ENCODE measurements at places on chromosomes 3 and 15. TPM values are rescaled to one million over a fixed set of nuclear protein-coding genes. Genes with fewer than 3 reads are reported as not detected.
A peak's percentile ranks its signal among the peaks of the same experiment; 100 is the strongest.

GRCh38 chr3:152317956-152318355, 49.2 kb downstream of the MBNL1 start:
- no peak for ATAC-seq

- no peak for ATAC-seq
Measured at GRCh38 chr15:70049701-70050301, 47.9 kb downstream of the TLE3 start.

GRCh38 chr15:70327856-70328678, 230.3 kb upstream of the TLE3 start:
- ATAC-seq = no peak

GRCh38 chr3:141870091-141870687, 6.3 kb upstream of the ATP1B3 start:
- ATAC-seq = no peak

Gene OCA2
- total RNA-seq = 0.15 TPM

DNA sequence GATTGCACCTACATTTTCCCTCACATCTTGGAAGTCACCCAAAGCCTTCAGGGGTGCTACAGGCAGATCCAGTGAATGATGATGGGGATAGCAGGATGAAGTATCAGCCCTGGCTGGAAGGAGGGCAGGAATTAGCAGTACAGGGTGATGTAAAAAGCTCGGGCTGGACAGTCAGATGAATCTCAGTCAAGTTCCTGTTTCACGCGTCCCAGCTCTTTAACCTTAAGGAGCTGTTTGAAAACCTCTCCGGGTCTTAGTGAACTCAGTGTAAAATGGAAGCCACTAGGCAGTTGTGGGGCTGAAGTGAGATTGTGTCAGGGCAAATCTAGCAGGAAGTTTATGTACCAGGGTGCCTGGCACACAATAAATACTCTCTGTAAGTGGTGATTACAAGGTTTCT, 166.4 kb upstream of the PROK2 start:
- no peak for ATAC-seq

Gene CPLX3
- total RNA-seq = 0.11 TPM

GRCh38 chr3:70069557-70069956, 70.0 kb downstream of the SAMMSON start:
- no peak for ATAC-seq

DNA sequence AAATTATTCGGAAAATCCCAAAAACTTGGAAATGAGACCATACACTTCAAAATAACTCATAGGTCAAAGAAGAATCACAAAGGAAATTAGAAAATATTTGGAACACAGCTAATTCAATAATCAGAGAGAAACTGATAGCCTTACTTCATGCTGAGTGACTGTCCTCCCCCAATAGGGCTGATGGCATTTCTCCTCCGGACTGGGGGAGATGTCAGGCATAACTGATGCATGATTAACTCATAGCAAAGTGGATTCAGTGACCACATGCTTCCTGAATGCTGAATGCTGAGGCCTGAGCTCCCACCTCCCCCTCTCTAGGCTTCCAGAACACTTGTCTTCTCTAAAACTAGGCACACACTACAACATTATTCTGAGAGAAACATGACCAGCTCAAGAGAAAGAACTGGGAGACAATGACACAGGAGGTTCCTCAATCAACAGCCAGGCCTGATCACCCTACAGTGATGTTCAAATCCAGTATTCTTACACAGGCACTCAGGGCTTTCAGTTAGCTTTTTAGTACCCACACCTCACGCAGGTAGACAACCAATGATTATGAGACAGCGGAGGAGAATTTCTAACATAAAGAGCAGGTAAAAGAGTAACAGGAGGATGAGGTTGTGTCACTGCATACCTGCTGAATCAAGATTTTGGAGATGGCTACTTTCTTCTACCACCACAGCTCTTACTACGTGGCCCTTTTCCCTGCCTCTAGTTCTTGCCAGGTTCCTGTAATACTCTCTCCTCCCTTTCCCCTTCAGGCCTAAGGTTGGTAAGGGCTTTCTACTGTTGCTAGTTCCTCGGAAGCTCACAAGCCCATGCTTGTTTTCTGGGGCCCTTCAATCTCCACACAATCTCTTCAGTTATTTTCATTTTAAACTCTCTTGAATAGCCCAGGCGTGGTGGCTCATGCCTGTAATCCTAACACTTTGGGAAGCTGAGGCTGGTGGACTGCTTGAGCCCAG, 96.1 kb downstream of the FMN1 start:
- ATAC-seq = no peak

- peak; percentile 12 for ATAC-seq
Measured at GRCh38 chr3:52237657-52238172, 1.2 kb downstream of the TWF2 start.

GRCh38 chr15:42083916-42084315, 10.4 kb downstream of the PLA2G4D start:
- no peak for ATAC-seq

Gene FSIP1
- total RNA-seq = 1.4 TPM

Gene SIAH2
- total RNA-seq = 22.5 TPM

Gene GOLGA6L7
- 0.63 TPM for total RNA-seq

Gene ANKDD1A
- total RNA-seq = 1.7 TPM

Gene MST1R
- 0.68 TPM for total RNA-seq

DNA sequence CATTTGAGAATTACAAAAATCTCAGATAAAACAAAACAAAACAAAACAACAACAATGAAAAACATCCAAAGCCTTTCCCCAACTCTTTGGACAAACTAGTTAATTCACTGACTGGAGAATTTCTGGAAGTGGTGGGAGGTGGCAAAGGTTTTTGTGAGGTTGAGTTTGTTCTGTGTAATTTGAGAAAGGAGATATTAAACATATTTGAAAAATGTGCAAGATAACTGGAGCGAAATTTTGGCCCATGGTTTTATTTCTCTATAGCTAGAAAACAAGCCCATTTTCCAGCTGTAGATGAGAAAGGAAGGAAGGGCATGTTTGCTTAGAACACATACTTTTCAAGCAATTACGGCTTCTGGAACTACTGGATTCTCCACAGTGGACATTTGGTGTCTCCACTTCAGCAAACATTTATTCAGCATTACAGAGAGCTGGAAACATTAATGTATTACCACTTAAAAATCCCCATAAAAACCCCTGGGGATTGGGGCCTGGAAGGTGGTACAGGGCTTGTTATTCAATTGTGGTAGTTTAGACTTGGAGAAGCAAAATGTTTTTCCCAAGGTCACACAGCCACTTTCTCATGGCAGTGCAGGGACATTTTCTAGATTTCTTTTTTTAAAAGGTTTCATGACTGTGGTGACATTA, 135.8 kb downstream of the THSD4 start:
- ATAC-seq = no peak

Gene MORC1
- not detected for total RNA-seq

DNA sequence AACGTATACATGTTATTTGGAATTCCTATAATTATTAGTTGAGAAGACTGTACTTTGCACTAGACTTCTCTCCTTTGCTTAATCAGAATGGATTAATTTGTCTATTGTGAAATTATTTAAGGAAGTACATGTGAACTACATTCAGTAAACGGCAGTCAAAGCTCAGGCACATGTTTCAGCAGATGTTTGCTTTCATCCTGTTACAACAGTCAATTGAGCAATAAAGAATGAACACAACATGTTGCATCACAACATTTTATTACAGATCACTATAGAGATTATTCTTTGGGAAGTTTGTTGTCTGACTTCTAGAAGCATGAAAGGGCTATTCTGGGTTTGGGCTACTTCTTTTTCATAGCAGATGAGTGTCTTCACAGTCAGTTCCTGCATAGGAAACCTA, 39.2 kb downstream of the RAB27A start:
- no peak for ATAC-seq

GRCh38 chr3:103112273-103112672, 677.5 kb downstream of the ZPLD1 start:
- ATAC-seq = no peak

GRCh38 chr15:81473177-81473576, 99.2 kb upstream of the TMC3 start:
- ATAC-seq = no peak

Gene MUC20
- total RNA-seq = 4.7 TPM

GRCh38 chr15:78216276-78217104, 17.9 kb downstream of the ACSBG1 start:
- ATAC-seq = no peak

Gene XCR1
- total RNA-seq = 0.04 TPM

- peak; percentile 1 for ATAC-seq
Measured at GRCh38 chr3:184230081-184230602, 757 bp downstream of the VWA5B2 start.

Gene MKRN2OS
- 0.46 TPM for total RNA-seq

DNA sequence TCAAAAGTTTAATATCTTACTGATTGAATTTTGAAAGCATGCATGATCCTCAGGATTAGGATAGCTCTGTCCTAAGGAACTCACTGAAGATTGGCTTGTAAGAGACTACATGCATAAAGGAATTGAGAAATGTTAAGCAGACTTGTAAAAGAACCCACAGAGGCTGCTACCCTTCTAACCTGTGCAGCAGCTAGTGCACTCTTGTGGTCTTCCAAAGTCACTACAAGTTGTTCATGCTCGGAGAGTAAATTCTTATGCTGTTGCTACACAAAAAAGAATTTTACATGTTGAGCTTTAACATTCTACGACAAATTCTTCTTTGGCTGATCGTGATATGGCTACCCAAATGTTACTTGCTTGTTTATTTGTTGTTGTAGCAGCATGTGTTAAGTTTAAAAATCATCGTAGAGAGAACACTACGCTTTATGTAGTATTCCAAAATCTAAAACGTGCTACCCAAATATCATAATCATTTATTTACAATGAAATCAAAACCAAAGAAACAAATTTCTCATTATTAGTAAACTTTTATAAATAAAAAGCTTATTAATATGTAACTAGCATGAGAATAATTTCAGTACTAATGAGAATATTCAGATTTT, 55.0 kb downstream of the GOLIM4 start:
- ATAC-seq = no peak

DNA sequence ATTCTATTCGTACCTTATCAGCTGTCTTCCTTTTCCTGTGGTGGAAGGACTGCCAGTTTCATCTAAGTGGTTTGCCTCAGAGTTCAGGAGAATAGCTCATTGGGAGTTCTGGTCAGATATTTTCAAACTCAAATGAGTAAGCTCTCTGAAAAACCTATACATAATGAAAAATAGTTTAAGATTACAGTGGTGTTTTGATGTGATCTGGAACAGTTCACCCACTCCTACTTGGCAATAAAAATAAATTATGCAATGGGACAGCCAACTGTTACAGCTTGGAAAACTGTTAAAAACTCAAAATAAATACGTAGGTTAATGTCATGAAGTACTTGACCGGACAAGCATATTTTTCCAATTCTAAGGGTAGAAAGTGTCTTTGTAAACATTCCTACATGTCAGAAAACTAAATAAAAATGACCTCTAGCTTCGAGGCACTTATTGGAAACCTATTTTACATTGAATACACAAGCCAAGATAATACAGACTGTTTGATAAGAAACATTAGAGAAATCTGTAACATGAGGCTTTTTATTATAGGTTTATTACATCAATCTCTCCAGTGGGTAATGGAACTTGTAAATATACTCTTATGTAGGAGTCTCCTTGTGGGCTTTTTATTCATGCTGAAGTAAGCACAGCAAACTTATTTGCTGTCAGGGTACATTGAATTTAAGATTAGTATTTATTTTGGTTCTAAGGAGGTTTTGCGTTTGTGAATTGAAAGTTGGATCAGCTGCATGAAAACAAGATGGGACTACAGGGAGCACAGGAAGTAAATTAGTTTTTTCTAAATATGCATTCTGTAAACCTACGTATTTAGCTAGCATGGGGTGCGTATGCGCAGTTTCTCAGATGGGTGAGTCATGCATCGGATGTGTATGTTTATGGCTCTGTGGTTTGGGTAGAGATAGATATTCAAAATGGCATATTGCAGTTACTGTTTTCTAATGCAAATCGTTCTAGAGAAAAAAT, 453.1 kb downstream of the IL5RA start:
- ATAC-seq = no peak

DNA sequence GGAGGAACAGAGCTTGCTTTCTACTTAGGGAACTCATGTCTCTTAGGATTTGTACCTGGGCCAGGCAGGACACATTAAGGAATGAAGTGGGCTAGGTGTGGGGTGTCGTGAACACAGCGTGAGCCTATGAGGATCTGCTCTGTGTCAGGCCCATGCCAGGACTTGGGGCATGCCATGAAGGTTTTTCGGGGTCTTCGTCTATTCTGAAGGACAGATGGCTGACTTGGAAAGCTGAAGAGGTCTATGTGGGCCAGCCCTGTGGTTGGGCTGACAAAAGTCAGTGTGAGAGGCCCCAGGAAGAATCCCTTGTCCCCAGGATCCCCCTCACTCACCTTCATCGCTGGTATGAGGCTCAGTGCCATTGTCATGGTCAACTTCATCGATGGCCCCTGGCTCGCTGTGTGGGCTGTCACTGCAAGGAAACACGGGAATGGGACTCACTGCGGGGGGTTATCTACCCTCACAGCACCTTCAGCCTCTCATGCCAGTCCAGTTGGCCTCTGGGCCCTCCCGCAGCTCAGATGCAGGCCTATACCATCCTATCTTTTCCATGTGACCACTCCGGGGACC, 46.8 kb upstream of the RAD18 start:
- ATAC-seq = no peak

Gene SAXO2
- 5.5 TPM for total RNA-seq

DNA sequence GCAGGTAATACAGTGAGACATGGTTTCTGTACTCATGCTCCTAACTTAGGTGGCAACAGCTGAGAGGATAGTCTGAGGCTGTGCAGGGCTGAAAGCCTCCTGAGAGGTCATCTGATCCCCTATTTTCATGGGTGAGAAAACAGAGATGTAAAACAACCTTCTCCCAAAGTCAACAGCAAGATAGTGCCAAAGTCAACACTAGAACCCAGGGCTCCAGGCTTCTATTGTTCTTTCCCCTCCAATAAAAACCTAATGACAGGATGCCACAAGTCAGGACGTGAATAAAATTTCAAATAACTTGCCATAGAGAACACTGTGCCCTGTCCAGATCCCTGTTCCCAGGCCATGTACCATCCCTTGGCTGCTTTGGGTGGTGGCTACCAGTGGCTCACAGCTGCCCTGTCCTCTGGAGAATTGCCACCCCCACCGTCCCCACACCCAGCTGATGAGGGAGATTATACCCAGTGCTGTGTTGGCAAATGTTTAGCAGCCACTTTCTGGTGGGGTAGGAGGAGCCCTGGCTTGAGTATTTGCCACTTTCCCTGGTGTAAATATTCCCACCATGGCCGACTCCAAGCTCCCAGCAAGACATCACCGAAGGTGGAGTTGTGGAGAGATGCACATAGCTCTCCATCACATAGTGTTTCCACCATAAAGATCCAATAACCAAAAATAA, 54.8 kb downstream of the SRGAP3 start:
- ATAC-seq = no peak
